ENCODE measurements at places on chromosomes 11 and 22. TPM values are rescaled to one million over a fixed set of nuclear protein-coding genes. Genes with fewer than 3 reads are reported as not detected.

SERHL2 gene
- not detected for total RNA-seq

SCN4B gene
- 7.1 TPM for total RNA-seq

MS4A4A gene
- not detected for total RNA-seq

C22orf15 gene
- total RNA-seq = 3.0 TPM

DNA sequence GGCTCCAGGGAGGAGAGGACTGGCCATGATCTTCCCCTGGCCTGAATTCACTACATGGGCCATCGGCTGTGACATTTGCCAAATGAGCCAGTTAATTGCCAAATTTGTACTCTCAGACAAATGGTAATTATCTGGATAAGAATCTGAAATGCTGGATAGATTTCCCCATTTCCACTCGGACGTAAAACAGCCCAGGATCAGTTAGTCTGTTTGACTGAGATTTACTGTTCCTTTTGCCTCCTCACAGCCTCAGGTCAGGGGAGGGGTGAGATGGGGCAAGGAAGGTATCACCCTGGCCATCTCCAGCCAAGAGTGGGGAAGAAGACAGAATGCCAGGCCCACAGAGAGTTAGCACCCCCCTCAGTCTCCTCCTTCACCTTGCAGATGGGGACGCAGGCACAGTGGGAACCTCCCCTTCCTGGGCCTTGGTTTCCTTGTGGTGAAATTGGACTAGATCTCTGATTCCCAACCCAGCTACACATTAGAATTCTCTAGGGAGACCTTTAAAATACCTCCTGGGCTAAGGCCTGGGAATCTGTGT lies 5.2 kb downstream of the TRIM29 start:
- H3K27ac ChIP-seq = no peak overlapping the region
- H3K4me1 ChIP-seq = peaks cover 3% of the 10 kb centered on the region
- H3K36me3 ChIP-seq = no peaks in the 10 kb centered on the region
- H3K27me3 ChIP-seq = peaks cover 3% of the 10 kb centered on the region
- no peak overlapping the region for H3K4me3 ChIP-seq

DNA sequence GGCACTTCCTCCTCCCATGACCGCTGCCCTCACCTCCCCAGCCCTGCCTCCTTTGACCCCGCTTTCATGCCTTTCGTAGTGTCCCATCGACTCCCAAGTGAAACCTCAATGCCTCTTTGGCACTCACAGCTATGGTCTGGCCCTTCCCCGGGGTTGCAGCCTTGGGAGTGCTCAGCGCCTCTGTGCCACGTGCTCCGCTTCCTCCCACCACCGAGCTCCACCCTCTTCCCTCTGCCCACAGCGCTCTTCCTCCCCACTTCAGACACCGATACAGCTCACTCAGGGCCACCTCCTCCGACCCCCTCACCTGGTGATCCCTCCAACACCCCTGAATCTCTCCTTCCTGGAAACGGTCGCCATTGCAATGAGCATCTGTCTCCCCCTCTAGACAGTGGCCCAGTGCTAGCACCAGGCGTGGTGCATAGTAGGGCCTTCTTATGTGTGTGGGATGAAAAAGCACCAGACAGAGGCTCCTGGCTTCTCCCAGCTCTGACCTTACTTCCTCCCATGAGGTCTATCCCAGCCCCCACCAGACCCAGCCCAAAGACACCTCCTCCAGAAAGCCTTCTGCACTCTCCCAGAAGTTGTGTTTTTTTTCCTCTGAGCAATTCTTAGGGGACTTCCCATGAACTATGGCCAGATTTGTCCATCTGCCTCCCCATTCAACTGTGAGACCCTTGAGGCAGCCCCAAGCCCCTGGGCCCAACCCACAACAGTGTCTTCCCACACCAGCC lies 16.4 kb upstream of the SCGB1A1 start:
- no peak overlapping the region for H3K4me3 ChIP-seq
- no peak for DNase-seq
- no peaks in the 10 kb centered on the region for H3K4me1 ChIP-seq
- no peaks in the 10 kb centered on the region for H3K27me3 ChIP-seq

- no peaks in the 10 kb centered on the region for H3K27me3 ChIP-seq
- peaks cover 45% of the 10 kb centered on the region for H3K4me1 ChIP-seq
- H3K4me3 ChIP-seq = no peak overlapping the region
- no peak for DNase-seq
- H3K27ac ChIP-seq = no peak overlapping the region
These were observed 44.9 kb downstream of the MACROD1 start for GRCh38 chr11:64120951-64121569.

- H3K4me1 ChIP-seq = peaks cover 8% of the 10 kb centered on the region
- no peak overlapping the region for H3K4me3 ChIP-seq
These were observed 96.5 kb downstream of the GALNT18 start for GRCh38 chr11:11525283-11525682.

DNA sequence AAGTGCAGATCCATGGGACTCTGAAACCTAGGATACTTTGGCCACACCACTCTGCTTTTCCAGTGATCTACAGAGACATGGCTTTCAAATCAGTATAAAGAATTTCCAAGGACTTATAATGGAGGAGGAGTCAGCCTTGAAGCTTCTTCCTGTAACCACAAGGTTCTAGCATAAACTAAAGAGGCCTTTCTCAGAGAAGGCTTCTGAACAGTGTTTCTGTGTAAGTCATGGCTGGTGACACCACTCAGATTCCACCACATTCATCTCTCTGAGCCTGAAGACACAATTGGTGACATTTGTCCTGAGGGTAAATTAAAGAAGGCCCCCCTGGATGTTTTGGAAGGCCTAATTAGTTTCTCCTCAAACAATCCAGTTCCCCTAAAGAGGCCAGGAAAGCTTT lies 29.0 kb upstream of the ADORA2A start:
- H3K4me3 ChIP-seq = no peak overlapping the region
- no peaks in the 10 kb centered on the region for H3K27me3 ChIP-seq
- H3K27ac ChIP-seq = no peak overlapping the region
- H3K4me1 ChIP-seq = no peaks in the 10 kb centered on the region
- H3K36me3 ChIP-seq = no peaks in the 10 kb centered on the region

- peaks cover 16% of the 10 kb centered on the region for H3K27me3 ChIP-seq
- DNase-seq = peak; percentile 51
- no peak overlapping the region for H3K27ac ChIP-seq
- peak overlapping the region; percentile 65 for H3K4me3 ChIP-seq
- H3K4me1 ChIP-seq = peaks cover 12% of the 10 kb centered on the region
- H3K36me3 ChIP-seq = no peaks in the 10 kb centered on the region
These were observed 593 bp downstream of the SSH3 start for GRCh38 chr11:67303835-67304411.

DNA sequence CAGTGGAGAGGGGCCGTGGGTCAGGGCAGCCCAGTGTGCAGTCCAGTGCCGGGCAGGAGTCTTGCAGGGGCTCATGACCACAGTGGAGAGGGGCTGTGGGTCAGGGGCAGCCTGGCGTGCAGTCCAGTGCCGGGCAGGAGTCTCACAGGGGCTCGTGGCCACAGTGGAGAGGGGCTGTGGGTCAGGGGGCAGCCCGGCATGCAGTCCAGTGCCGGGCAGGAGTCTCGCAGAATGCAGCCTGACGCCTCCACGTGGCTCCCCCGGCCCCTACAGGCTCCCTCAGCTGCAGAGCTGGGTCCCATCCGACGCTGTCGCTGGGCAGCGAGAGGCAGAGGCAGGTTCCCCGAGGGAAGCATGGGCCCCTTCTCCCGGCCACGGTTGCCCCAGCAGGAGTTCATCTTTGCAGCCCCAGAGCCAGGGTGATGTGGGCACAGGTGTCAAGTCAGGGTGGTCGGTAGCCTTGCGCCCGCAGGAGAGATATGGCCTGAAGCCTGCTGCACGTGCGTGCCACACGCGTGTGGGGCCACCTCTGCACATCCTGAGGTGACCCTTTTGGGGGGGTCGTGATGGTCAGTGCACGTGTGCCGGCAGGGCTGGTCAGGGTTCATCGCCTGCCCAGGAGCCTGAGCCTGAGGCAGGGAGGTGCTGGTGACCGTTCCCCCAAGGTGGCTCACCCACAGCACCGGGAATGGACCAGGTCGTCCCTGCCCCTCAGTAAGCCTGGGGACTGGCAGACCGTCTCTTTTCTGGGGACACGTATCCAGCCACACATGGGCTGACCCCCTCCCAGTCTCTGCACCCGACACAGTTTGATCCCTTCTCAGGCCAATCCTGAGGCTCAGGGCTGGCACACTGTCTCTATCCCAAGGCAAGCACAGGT lies 2.9 kb downstream of the IFITM5 start:
- no peak overlapping the region for H3K4me3 ChIP-seq
- H3K4me1 ChIP-seq = peaks cover 13% of the 10 kb centered on the region
- H3K36me3 ChIP-seq = no peaks in the 10 kb centered on the region
- H3K27ac ChIP-seq = no peak overlapping the region

DNA sequence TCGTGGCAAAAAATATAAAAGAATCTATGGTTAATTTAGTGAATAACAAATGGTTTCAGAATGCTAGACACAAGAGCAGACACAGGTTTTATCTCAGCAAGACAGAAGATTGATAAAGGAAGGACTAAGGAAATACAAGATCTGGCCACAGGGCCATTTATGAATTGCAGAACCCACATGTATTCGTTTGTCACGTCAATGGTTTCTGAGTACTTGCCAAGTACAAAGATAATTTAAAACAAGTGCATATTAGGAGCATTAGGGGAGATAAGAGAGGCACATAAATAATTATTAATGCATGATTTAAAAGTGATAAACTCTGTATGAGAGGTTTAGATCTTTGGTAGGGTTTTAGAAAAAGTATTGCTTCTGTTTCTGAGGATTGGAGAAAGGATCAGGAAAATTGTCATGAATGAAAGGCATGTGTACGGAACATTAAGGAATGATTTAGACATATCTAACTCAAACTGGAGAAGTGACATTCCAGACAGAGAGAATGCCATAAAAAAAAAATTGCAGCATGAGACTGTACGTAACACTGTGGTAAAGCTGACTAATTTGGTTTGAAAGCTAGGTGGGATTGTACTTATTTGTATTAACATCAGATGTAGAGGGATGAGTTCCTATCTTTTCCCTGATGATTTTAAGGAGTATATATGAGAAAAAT lies 727.1 kb downstream of the NELL1 start:
- H3K4me1 ChIP-seq = no peaks in the 10 kb centered on the region
- DNase-seq = no peak
- H3K36me3 ChIP-seq = no peaks in the 10 kb centered on the region
- no peaks in the 10 kb centered on the region for H3K27me3 ChIP-seq

DNA sequence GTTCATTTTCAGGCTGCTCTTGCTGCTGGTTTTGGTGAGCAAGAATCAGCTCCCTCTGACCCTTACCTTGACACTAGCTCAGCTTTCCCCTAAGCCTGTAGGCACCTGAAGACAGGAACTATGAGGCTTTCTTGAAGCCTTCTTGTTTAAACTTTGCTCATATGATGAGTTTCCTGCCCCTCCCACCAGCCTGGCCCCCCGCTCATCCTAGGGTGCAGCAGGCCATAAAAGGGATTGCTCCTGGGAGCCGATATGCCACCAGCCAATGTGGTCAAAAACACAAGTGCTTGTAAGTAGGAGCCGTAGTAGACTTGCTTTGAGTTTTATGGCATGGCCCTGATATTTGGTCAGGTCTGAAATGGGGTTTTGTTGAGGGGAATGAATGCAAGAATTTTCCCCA lies 164.7 kb downstream of the DSCAML1 start:
- H3K36me3 ChIP-seq = no peaks in the 10 kb centered on the region
- no peaks in the 10 kb centered on the region for H3K27me3 ChIP-seq
- no peak overlapping the region for H3K27ac ChIP-seq
- no peak for DNase-seq

- H3K27me3 ChIP-seq = no peaks in the 10 kb centered on the region
- no peak overlapping the region for H3K4me3 ChIP-seq
- DNase-seq = no peak
These were observed 399.5 kb downstream of the ETS1 start for GRCh38 chr11:128187835-128188234.
